ENCODE measurements at places on chromosomes 5 and 9. TPM values are rescaled to one million over a fixed set of nuclear protein-coding genes. Genes with fewer than 3 reads are reported as not detected.

- DNase-seq = no peak
These were observed 204.8 kb downstream of the CDH9 start for GRCh38 chr5:26833596-26833995.

The OR1Q1 gene
- total RNA-seq = not detected

DNA sequence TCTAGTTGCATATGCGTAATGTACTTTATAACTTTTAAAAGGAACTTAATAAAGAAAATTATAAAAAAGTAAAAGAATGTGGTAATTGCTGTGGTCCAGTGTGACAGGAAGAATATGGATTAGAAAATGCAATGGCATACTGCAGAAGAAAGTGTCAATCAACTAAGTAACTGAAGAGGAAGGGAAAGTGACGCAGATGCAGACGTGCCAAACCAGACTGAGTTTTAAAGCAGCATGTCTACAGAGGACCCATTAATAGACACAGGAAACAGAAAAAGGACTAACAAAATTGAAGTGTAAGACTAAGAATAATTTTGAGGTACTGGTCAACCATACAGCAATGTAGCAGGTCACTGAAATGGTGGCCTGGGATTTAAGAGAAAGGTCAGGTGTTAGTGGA lies 73.3 kb downstream of the DPYSL3 start:
- no peak for DNase-seq

DNA sequence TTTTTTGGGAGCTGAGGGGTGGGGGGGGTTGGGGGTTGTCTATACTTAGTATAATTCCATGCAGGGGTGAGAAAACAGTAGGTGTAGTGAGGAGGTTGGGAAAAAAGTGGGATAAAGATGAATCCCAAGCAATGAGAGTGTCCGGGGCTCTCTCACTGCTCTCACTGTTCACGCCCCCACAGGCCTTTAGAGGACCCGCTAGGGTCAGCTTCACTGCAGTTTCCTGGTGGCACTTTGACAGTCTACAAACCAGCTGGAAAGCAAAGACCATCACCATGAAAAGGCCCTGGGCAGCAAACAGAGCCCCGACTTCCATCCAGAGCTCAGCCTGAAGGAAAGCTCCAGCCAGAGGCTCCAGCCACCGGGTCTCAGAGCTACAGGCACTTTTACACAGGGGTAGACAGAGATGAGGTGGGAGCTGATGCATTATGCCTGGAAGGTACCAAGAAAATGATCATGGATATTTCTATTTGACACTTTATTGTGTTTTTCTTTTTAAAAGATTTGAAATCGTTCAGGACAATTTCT lies 355.1 kb downstream of the ADAMTS6 start:
- no peak for DNase-seq

DNA sequence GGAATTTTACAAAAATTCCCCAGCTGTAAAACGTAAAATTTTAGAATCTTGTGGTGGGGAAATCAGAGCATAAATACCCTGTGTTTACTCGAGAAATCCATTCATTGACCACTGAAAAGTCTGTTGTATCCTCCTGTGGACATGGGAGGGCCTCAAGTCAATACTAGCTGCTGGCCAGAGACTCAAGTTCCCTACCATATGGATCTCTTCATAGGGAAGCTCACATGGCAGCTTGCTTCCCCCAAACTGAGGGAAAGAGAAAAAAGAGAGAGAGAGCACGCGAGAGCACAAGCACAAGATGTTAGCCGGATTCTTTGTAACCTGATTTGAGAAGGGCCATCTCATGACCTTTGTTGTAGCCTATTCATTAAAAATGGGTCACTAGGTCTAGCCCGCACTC lies 591.9 kb downstream of the LRRC70 start:
- DNase-seq = no peak

The CCDC152 gene
- 0.97 TPM for total RNA-seq

The CER1 gene
- total RNA-seq = not detected

DNA sequence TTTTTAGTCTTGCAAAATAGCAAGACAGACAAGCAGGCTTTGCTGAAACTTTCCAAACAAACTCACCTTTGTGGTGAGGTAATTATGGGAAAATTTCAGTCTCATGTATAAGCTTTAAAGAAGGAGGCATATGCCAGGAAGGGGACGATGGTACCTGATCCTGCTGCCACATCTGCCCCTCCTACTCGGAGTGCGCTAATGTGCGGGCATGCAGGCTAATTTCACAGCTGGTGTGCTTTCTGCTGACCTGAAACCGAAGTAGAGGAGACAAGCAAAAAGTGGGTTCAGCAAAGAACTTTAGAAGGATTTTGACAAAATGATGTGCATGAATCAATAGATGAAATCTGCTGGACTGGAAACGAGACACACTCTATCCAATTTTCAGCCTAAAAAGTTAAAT lies 117.1 kb upstream of the IRX4 start:
- DNase-seq = no peak

The SLC45A2 gene
- not detected for total RNA-seq

The SLC22A4 gene
- 6.8 TPM for total RNA-seq

DNA sequence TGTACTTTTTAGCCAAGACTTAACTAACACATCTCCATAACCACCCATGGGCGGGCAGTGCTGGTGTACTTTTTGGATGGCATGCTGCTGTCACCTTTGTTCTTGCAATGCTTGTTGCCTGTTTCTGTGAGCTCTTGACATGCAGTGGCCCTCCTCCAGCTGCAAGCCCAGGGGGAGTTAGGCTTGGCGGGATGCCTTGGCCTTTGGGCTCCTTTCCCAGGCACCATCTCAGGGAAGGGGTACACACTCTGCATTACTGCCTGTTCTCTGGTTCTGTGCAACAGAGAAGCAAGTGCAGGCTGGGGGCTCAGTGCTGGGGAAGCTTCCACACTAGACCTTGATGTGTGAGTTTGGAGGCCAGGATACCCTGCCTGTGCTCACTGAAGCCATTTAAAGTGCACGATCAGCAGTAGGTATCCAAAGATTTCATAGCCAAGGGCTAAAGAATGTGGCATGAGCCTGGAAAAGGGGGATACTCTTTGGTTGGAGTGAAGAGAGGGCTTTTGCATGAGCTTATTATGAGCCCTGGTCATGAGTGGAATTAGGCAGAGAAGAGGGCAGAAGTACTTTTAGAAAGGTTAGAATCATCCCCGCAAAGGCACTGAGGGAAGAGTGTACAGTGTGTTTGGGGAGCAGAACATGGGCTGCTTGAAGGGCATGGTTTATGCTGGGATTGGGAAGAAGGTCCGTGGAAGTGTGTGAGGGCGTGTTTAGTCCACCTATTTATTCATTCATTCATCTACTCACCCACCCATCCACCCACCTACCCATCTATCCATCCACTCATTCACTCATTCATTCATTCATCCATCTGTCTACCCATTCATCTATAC lies 22.5 kb downstream of the PSAT1 start:
- no peak for DNase-seq

All from fibroblast of villous mesenchyme (primary cell).